ENCODE measurements at places on chromosomes 4 and X. TPM values are rescaled to one million over a fixed set of nuclear protein-coding genes. Genes with fewer than 3 reads are reported as not detected.

Gene HTR2C
- total RNA-seq: not detected

Gene SMPX
- 9.3 TPM for total RNA-seq

Gene AKAP14
- total RNA-seq: not detected

Gene BEX5
- total RNA-seq: not detected

Gene NLGN4X
- 0.67 TPM for total RNA-seq

Measured in SK-MEL-5 (cell line).